HFF-Myc (cell line): ENCODE measurements at places on chromosomes 12 and 14.

- DNase-seq = no peak
Observed at GRCh38 chr14:87698481-87698880, 294.5 kb downstream of the GALC start.

DNA sequence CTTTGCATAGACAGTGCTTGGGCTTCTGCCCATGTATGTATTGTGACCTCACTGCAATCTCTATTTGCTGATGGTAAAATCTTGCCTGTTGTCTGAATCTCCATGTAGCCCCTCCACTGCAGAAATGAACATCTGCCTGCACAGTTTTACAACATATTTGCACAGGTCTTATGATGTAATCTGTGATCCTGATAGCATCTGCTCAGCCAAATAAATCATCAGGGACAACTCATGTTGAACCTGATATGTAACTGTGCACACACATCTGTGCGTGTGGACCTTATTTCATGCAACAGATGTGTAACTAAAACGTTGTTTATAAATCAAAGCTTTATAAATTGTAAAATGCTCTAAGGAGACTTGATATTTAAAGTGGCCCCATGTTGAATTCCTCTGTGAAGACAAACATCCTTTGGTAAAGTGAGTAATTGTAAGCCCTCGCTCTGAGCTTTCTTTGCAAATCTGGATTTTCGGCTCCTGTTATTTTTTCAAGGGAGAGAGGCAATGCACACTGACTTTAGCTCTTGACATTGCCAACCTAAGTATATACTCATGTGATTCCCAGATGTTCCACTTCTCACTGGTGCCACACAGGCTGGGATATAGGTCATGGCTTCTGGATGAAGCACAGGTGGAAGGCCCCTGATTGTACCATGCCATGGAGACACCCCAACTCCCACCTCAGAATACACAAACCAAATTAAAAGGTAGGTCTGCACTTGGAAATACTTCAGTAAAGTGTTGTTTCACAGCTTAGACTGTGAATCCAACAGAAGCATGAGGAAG is 371.3 kb downstream of the GRIN2B start:
- no peak for DNase-seq

GRCh38 chr12:56616925-56617324 is 13.2 kb downstream of the BAZ2A start:
- DNase-seq = no peak

GRCh38 chr12:25072906-25073650 is 121.9 kb downstream of the DNAI7 start:
- no peak for DNase-seq

- DNase-seq = no peak
Observed at GRCh38 chr14:105531088-105531893, 4.9 kb downstream of the TMEM121 start.

DNA sequence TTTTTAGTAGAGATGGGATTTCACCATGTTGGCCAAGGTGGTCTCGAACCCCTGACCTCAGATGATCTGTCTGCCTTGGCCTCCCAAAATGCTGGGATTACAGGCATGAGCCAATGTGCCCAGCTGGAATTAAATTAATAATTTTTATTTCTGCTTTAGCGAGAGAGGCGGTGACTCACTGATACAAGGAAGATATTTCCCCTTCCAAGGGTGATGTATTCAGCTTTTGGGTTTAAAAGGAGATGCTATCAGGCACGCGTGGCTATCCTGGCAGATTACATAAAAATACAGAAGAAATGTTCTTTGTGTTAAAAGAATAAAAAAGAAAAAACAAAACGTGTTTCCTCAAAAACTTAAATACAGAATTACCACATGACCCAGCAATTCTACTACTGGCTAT is 12.4 kb upstream of the P2RX7 start:
- DNase-seq = no peak

- DNase-seq = no peak
Observed at GRCh38 chr14:70890826-70891659, 16.2 kb upstream of the PCNX1 start.

GRCh38 chr14:104545942-104546501 is 33.5 kb upstream of the C14orf180 start:
- DNase-seq = no peak

GRCh38 chr14:71739273-71739990 is 192.8 kb upstream of the RGS6 start:
- no peak for DNase-seq

GRCh38 chr14:100708425-100709288 is 18.0 kb upstream of the DLK1 start:
- DNase-seq = no peak

- DNase-seq = no peak
Observed at GRCh38 chr12:100753837-100754236, 40.7 kb upstream of the ANO4 start.

- DNase-seq = no peak
Observed at GRCh38 chr14:32083789-32084188, 6.7 kb downstream of the ARHGAP5 start.
